ENCODE measurements at places on chromosomes 3 and 15. TPM values are rescaled to one million over a fixed set of nuclear protein-coding genes. Genes with fewer than 3 reads are reported as not detected.

Gene HYAL1
- not detected for total RNA-seq

Gene C3orf22
- total RNA-seq = not detected

DNA sequence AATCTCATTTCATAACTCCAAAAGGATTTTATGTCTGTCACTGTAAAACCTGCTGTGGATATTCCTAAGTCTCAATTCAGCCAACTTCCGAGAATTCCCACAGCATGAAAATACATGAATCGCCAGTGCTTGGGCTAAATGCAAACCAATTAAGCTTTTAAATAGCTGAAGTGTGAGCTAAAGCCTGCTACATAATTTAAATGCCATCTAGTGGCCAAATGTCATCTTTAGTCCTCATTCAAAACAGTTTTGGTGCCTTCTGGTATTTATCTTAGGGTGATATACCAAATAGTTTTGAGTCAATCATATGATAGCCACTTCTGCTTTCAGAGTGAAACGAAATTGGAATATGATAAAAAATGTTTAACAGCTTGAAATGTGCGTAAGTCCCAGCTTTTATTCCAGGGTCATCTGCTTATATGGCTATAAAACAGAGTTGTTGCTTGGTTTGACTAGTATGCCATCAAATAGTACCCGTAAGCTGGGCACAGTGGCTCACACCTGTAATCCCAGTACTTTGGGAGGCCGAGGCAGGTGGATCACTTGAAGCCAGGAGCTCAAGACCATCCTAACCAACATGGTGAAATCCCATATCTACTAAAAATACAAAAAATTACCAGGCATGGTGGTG lies 41.8 kb upstream of the CCNL1 start:
- peak; percentile 72 for DNase-seq

DNA sequence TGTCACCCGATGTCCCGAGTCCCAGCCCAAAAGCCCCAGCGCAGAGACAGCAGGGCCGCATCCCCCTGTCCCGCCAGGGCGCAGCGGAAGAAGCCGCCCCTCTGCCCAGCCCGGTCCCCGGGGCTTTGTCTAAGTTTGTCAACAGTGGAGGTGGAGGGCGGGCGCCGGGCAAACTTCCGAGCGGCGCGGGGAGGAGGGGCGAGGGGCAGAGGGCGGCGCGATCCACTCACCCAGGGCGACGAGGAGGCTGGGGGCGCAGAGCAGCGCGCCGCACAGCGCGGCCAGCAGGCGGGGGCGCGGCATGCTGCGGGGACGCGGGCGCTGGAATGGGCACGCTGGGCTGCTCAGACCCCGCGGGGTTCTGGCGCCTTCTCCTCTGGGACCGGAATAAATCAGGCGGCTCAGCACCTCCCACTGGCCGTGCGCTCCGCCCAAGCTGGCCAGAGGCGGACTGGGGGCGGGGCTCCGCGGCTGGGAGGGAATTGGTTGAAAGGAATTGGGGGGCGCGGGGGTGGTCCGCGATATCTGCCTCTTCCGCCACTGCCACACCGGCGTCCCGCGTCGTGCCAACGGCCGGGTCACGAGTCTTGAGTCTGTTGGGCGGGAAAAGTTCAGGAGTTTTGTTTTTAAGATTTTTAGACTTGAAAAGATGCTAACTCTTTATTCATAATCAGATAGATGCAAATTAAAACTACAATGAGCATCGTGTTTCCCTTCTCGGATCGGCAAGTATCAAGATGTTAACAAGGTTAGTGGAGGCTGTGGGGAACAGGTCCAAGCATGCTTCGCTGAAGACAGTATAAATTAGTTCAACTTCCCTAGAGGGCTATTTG lies at the start of gene MFGE8:
Gene MFGE8 (minus strand): TSS at position 363 of the 833 bp plus-strand sequence. CDS start 60 bp downstream, at position 303.
- peak; percentile 85 for DNase-seq

DNA sequence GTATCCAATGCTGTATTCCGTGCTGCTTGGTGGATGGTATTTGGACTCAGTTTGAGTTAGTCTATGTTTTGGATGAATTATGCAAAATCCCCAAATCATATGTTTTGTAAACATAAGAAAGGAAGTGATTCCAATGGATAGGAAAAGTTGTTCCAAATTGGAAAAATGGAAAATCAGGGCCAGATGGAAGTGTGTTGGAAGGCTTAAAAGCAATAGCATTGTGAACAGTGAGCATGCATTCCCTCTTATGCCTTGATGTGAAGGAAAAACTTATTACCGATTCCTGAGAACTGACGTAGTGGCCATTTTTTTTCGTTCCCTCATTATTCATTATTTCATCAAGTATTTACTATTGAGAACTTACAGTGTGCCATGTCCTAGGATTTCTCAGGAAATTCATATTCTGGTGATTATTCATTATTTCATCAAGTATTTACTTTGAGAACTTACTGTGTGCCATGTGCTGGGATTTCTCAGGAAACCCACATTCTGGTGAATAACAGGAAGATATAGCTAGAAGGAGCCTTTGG lies 144.1 kb upstream of the TPRG1 start:
- no peak for DNase-seq

GRCh38 chr15:69758291-69758771 lies 305.7 kb downstream of the RPLP1 start:
- DNase-seq = no peak
